Left renal cortex interstitium (tissue), 4 donors: ENCODE measurements at places on chromosomes 3 and 15.

DNA sequence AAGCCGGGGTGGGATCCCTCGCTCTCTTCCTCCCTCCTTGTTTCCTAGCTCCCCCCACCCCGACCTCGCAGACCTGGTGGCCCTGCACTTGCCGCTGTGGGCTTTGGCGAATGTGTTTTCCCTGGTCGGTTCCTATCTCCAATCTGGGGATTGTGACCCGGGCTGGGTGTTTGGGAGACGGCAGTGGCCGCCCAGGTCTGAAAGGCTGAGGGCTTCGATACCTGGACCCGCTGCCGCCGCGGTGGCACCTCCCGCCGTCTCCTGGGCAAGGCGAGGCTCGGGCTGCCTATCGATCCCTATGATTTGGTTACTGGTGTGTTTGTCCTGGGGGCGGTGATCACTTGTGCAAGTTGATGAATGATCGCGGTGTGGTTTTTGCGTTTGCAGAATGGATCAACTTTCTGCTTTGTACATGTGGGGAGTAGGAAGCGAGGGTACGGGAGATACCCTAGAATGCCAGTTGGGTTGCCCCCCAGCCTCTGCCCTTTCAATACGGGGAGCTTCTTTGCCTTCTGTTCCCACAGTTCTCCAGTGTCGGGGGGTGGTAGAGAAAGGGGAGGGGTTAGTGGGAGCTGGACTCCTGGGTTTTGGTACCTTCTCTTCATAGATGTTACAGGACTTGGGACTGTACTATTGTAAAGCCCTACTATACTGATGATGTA is 3.0 kb downstream of the BBX start:
- no peak for DNase-seq

DNA sequence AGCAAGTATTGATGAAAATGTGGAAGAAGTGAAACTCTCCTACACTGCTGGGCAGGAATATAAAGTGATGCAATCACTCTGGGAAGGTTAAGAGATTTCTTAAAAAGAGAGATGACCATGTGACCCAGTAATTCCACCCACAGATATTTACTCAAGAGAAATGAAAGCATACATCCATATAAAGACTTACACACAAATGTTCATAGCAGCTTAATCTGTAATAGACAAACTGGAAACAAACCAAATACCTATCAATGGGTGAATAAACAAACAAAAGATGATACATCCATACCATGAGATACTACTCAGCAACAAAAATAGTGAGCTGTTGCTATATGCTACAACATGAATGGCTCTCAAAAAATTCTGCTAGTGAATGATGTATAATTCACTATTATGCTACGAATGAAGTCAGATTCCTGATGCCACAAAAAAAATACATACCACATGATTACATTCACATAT is 463.3 kb downstream of the MAGI1 start:
- no peak for DNase-seq

DNA sequence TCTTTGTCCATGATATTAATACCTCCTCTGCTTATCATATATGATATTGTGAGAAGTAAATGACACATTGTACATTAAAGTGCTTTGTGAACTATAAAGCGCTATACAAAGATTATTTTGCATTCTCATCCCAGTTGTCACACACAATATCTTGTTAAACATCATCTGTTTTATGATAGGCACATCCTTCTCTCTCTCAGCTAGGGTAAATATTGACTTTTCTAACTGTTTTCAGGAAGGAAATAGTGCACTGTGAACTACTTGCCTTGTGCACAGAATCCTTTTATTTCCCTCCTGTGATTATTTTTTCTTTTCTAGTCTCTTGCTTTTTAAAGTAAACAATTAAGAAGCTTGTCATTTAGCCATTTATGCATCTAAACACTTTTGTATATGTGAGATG is 388.2 kb downstream of the LPP start:
- no peak for DNase-seq

DNA sequence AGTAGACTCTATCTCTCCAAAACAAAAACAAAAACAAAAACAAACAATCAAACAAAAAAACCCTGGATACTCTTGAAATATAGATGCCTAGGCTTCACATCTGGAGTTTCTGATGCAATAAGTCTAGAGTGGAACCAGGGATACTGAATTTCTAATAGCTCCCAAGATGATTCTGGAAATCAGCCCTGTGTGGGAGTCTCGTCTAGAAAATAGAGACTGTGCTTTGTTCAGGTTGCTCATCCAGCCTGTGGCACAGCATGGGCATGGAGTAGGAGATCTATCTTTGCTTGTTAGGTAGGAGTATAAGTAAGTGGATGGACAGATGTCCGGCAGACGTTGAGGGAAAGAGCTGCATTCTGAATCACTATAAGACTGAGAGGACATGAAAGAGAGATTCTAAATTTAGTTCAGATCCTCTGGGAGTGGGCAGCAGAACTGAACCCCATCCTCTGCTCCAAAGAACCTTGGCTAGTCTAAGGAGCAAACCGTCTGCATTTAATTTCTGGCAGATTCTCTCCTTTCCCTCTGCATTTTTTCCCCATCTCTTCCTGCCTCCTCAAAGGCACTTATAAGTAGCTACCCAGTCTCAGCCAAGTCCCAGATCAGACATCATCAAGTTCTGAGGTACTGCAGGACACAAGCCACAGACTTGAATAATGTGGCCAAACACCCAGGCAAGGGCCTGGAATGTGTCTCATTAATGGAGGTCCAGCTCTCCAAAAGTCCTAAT is 92.6 kb upstream of the STRIT1 start:
- no peak for DNase-seq

GRCh38 chr15:95850837-95851236 is 479.7 kb upstream of the NR2F2 start:
- DNase-seq, result no peak

- DNase-seq, result no peak
Observed at GRCh38 chr3:66823009-66823397, 175.1 kb upstream of the KBTBD8 start.

GRCh38 chr3:185330238-185330637 is 32.7 kb upstream of the MAP3K13 start:
- DNase-seq, result no peak

- no peak for DNase-seq
Observed at GRCh38 chr15:44084171-44084570, 110.9 kb downstream of the FRMD5 start.

DNA sequence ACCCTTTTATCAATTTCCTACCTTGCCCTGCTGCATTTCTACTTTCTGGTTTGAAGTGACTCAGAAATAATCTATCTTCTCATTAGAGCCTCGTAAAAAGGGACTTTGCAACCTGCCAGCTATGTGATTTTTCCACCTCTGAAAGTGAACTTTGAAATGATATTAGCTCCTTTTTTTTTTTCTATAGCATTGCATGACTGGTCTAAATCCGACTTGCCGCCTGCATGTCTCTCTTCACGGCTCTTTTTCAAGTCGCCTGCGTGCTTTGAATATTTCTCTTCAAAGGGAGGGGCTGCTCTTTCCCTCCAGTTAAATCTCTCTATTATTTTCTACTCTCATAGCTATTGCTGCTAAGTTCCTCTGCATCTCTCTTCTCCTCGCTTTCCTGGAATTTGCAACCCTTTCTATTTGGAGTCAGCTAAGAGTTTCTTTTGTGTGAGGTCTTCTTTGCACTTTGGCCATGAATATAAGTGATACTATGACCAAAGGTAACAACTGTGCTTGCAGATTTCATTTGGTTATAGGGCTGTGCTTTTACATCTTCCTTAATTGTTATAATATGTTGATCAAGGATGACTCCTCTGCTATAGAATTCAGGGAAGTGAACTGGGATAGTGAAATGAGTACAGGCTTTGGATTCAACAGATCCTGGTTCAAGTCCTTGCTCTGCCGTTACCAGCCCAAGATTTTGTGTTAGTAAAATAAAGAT is 541.1 kb downstream of the AGBL1 start:
- DNase-seq, result no peak

- no peak for DNase-seq
Observed at GRCh38 chr3:119831941-119832371, 50.1 kb downstream of the NR1I2 start.

DNA sequence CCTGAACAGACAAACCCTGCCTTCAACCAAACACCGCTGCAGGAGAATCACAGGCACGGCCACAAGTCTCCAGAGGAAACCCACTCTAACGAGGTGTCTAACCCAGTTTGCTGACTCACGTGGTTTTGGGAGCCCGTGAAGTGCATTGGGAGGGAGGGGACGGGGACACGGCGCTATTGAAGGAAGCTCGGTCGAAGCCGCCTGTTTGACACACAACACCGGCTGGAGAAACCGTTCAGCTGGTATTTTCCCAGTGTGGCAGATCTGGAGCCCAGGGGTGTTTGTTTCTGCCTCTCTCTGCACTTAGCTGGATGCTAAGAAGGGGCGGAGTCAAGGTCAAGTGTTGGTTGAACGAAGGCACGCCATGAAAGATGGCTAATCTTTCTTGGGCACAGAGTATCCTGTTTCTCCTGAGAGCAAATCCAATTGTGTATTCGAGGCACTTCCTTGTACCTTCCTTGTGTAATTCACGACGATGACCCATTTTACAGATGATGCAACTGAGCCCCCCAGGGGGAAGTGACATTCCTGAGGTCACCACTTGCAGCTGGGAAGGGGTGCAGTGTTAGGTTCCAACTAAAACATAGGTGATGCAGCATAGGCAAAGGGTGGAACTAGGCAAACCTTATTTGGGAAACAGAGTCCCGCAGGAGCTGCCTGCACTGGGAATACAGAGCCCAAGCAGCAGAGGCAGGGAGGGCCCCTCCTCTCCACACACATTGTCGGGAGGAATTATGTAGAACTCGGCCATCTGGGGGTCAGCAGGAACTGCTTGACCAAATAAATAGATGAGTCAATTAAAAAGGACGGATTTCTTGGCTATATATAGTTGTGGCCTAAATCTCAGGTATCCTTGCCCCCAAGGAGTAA is 22.5 kb downstream of the SLC6A6 start:
- no peak for DNase-seq

- no peak for DNase-seq
Observed at GRCh38 chr15:39792844-39793335, 10.2 kb upstream of the FSIP1 start.

DNA sequence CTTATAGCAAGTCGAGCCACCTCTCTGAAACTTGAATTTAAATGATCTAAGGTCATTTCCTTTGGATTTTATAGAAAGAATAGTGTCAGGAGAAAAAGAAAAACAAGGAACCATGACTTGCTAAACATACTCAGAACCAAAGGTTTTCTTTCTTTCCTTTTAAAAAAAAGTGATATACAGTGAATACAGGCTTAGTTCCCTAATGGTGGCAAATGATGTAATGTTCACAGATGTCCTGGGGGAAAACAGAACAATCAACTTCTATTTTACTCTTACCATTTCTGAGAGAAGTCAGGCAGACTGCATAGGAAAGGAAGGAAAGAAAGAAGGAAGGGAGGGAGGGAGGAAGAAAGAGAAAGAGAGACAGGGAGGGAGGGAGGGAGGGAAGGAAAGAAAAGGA is 56.5 kb downstream of the ST6GAL1 start:
- no peak for DNase-seq

GRCh38 chr15:39323157-39323556 is 257.7 kb upstream of the THBS1 start:
- no peak for DNase-seq

DNA sequence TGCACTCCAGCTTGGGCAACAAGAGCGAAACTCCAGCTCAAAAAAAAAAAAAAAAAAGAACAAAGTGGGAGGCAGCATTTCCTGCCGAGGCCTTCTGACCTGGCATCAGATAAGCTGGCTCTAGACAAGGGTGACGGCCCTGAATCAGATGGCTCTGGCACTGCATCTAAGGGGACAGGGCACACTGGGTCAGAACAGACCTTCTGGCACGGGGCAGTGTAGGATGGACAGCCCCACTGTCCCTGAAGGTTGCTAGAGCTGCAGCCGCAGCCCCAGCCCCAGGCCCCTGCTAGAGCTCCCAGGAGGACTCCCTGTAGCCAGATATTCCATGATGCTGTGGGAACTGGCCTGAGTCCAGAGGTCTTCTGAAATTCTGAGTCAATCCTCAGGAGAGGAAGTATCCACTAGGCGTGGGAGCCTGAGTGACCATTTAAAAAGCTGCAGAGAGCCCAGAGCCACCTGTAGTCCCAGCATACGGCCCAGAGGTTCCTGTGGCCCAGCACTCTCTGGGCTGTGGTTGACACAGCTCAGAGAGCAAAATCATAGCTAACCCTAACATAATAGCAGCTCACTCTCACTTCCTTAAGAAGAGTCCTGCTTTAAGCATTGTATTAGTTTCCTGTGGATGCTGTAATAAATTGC is 69.2 kb upstream of the MFGE8 start:
- DNase-seq, result no peak

GRCh38 chr15:47990821-47991220 is 130.0 kb upstream of the SLC24A5 start:
- DNase-seq, result no peak

GRCh38 chr15:70258369-70259027 is 160.8 kb upstream of the TLE3 start:
- no peak for DNase-seq

DNA sequence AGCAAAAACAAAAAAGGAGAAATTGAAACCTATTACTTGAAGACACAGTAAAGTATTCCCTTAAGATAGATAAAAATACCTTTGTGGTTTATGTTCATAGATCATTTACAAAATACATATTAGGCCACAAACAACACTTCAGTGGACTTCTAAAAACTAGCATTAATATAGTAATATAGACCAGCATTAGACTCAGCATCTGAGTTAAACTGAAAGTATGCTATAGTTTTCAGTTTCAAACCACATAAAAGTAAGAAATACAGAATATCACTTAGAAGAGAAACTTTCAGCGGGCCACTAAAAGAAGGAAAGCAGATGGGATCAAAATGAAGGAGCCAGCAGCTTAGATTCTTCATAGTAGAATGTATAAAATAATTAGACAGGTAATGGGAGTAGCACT is 86.6 kb downstream of the MSL2 start:
- DNase-seq, result no peak

- no peak for DNase-seq
Observed at GRCh38 chr3:148535001-148535400, 162.7 kb upstream of the AGTR1 start.

DNA sequence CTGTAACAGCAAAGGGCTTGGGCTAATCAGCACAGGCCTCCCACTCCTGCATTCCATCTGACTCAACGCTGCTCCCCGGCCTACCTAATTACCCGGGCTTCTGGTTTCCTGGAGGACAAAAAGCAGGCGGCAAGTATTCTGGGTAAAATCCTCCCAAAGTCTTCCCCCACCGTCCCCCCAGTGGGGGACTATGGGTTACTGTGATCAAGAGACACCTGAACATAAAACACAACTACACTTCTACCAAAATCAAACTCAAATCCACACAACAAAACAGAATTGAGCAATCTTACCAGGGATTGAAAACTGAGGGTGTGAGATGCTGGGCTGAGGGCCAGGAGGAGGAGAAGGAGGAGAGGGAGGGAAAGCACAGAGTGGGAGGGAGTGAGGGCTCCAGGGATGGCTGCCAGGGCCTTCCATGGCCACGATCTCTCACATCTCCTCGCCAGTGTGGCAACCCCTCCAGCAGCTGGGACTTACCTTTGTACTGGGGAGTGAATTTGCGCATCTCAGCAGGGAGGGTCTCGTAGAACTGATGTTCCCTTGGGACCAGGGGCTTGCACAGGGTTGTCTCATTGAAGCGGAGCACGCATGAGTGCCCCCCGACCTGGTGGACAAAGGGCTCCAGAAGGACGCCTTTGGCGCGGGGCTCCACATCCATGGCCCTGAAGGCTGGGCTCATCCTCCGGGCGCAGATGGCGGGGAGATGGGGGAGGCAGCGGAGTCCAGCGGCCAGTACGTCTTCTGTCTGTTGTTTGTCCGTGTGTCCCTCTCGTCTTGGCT is 9.1 kb upstream of the NCKIPSD start:
- DNase-seq, result no peak
